ENCODE measurements at places on chromosomes 12 and 14.

GRCh38 chr12:79295572-79295971, 395.2 kb downstream of the PAWR start:
- no peaks in the 10 kb centered on the region for H3K4me1 ChIP-seq
- no peak overlapping the region for H3K27ac ChIP-seq

DNA sequence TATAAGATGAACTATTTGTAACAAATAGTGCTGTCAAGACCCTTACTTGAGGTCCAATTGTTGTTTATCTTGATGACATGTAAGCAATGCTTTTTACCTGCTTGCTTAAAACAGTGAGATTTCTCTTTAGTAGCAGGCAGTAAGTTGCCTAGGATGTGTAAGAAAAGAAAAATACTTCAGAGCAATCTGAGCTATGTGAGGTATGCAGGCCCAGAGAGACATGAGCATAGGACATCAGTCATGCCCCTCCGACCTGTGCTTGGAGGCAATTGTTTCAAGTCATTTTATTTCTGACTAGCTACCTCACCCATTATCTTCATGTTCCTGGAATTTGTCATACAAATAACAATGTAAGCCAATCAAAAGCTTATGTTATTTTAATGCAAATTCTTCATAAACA, 930.6 kb upstream of the FBXO33 start:
- no peak overlapping the region for H3K27ac ChIP-seq
- DNase-seq: no peak
- no peaks in the 10 kb centered on the region for H3K27me3 ChIP-seq

GRCh38 chr14:96925422-96925821, 128.2 kb downstream of the VRK1 start:
- no peaks in the 10 kb centered on the region for H3K27me3 ChIP-seq
- peaks cover 2% of the 10 kb centered on the region for H3K36me3 ChIP-seq
- no peak overlapping the region for H3K27ac ChIP-seq
- H3K4me1 ChIP-seq: no peaks in the 10 kb centered on the region
- H3K4me3 ChIP-seq: no peak overlapping the region
- DNase-seq: no peak

DNA sequence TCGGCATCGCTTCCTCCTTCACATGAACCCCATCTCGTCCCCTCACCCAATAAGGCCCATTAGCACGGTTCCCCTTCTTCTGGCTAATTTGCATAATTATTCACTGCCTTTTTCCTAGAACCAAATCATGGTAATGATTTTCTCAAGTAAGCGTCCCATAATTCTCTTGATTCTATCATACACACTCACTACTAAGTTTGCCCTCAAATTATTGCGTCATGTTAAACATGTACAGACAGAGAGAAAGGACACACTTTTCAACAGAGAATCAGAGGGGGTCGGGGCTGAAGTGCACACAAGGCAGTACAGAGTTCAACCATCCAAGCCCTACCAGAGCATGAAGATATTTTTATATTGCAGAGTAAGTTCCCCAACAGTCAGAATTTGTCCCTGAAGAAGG, 256.6 kb downstream of the FOXN3 start:
- peaks cover 5% of the 10 kb centered on the region for H3K4me1 ChIP-seq
- H3K36me3 ChIP-seq: peaks cover 22% of the 10 kb centered on the region
- no peak overlapping the region for H3K27ac ChIP-seq
- H3K4me3 ChIP-seq: no peak overlapping the region
- H3K27me3 ChIP-seq: no peaks in the 10 kb centered on the region
- DNase-seq: no peak

DNA sequence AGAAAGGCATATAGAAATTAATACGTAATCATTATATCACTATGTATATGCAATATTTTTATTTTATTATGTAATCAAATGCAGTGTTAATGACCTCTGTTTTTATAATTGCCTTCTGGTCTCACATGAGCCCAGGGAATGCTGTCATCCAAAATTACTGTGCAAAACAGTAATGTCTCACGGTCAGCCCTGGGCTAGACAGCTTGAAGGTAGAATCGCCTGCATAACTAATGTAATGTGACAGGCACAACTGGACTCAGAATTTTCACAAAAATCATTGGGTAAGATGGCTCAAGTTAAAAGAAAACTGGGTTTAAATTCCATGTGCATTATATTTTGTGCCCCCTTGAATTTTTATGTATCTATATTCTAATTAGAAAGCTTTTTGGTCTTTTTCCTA, 293.3 kb downstream of the PPFIA2 start:
- no peaks in the 10 kb centered on the region for H3K27me3 ChIP-seq
- DNase-seq: no peak
- no peaks in the 10 kb centered on the region for H3K36me3 ChIP-seq
- no peak overlapping the region for H3K4me3 ChIP-seq
- no peaks in the 10 kb centered on the region for H3K4me1 ChIP-seq

DNA sequence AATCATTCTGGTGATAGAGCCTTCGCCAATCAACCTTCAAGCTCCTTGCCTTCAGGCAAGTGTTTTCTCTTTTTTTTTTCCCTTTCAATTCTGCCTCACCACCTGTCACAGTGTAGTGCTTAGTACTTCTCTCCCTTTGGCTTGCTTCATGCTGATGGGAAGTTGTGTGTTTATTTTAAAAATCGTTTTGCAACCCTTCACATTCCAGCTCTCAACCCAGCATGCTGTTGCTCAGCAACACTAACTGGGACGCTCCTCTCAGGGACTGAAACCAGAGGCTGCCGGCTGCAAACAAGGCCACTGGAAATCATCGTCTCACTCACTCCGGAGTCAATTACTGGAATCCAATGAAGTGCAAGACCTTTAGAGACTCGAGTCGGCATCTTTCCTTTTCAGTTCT, 342.7 kb downstream of the PRKD1 start:
- no peak for DNase-seq
- no peaks in the 10 kb centered on the region for H3K27me3 ChIP-seq
- no peak overlapping the region for H3K27ac ChIP-seq
- H3K36me3 ChIP-seq: no peaks in the 10 kb centered on the region

GRCh38 chr12:81759190-81760051, at the start of gene PPFIA2:
Gene PPFIA2, minus strand, starts transcription at chr12:81759350.
- no peak within 1 kb of the TSS for H3K27ac ChIP-seq
- peaks cover 14% of the 10 kb centered on the region for H3K4me1 ChIP-seq
- peak within 1 kb of the TSS; percentile 64 for H3K4me3 ChIP-seq
- H3K36me3 ChIP-seq: no peaks in the 10 kb centered on the region

GRCh38 chr14:24705840-24706239, 71.8 kb upstream of the GZMB start:
- no peak for DNase-seq
- no peak overlapping the region for H3K27ac ChIP-seq
- no peak overlapping the region for H3K4me3 ChIP-seq
- H3K36me3 ChIP-seq: no peaks in the 10 kb centered on the region
- peaks cover 4% of the 10 kb centered on the region for H3K27me3 ChIP-seq

DNA sequence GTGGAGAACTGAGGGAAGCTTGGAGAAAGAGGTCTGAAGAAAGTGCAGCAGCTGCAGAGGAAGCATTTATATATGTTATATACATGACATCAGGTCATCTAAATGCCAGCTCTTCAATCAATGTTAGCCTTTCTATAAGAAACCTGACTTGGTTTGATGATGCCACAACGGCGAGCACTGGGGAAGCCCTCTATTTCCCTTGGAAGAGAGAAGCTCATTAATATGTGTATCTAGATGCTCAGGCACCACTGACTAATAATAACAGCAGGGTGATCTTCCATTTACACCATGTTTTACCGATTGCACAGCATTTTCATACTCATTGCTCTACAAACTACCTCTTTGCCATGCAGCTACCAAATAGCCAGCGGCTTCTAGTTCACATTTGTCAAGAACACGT, 811 bp downstream of the ACYP1 start:
- no peaks in the 10 kb centered on the region for H3K27me3 ChIP-seq
- H3K4me3 ChIP-seq: peak overlapping the region; percentile 99
- DNase-seq: peak; percentile 25
- peaks cover 22% of the 10 kb centered on the region for H3K36me3 ChIP-seq
- H3K4me1 ChIP-seq: peaks cover 37% of the 10 kb centered on the region
- peak overlapping the region; percentile 95 for H3K27ac ChIP-seq

DNA sequence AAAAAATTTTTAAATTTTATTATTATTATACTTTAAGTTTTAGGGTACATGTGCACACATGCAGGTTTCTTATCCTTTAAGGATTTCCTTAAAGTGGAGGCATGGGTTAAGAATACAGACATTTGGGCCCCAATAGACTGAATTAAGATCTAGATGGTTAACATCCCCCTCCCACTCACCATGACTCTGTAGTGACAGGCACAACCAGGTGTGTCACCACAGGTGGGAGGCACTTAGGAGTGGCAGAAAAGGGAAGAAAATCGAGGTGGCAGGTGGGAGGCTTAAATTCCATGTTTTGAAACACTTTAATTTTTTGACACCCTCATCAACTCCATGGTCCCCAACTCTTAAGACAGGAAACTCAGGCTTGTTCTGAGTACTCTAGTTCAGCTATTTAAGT, 37.6 kb upstream of the GRIP1 start:
- no peaks in the 10 kb centered on the region for H3K36me3 ChIP-seq
- H3K4me1 ChIP-seq: peaks cover 11% of the 10 kb centered on the region
- H3K4me3 ChIP-seq: no peak overlapping the region
- no peaks in the 10 kb centered on the region for H3K27me3 ChIP-seq
- DNase-seq: peak; percentile 10
- no peak overlapping the region for H3K27ac ChIP-seq

DNA sequence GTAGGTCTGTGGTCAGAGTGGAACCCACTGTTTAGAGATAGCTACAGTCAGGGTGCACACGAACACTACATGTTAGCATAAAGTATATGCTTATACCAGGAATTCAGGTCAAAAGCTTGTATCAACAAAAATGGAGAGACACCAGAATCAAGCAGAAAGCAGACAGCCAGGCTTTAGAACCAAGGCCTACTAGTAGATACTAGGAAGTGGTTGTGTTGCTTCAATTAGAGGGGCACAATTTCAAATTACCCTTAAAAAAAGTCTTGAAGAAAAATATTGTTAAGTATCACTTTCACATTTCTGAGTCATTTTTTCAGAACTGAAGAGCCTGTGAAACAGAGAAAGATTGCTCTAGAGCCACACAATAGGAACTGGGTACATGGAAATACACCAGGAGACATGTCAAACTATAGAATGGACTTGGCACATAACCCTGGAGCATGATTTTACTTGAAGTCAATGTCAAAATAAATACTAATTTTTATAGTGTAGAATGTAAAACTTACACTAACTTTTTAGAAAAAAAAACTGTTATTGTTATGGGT, 41.6 kb downstream of the LRRC9 start:
- no peaks in the 10 kb centered on the region for H3K36me3 ChIP-seq
- H3K4me3 ChIP-seq: no peak overlapping the region

- no peak for DNase-seq
- H3K27ac ChIP-seq: peak overlapping the region; percentile 23
- no peak overlapping the region for H3K4me3 ChIP-seq
Measured at GRCh38 chr12:121560392-121561008, 20.3 kb downstream of the KDM2B start.

GRCh38 chr14:64089920-64090319, 204.3 kb downstream of the ESR2 start:
- H3K27me3 ChIP-seq: no peaks in the 10 kb centered on the region
- H3K4me3 ChIP-seq: no peak overlapping the region
- H3K4me1 ChIP-seq: no peaks in the 10 kb centered on the region

- no peak for DNase-seq
- no peak overlapping the region for H3K27ac ChIP-seq
- peaks cover 4% of the 10 kb centered on the region for H3K36me3 ChIP-seq
- peaks cover 7% of the 10 kb centered on the region for H3K4me1 ChIP-seq
- H3K4me3 ChIP-seq: no peak overlapping the region
- H3K27me3 ChIP-seq: no peaks in the 10 kb centered on the region
Measured at GRCh38 chr12:89731089-89731488, 22.5 kb upstream of the ATP2B1 start.

DNA sequence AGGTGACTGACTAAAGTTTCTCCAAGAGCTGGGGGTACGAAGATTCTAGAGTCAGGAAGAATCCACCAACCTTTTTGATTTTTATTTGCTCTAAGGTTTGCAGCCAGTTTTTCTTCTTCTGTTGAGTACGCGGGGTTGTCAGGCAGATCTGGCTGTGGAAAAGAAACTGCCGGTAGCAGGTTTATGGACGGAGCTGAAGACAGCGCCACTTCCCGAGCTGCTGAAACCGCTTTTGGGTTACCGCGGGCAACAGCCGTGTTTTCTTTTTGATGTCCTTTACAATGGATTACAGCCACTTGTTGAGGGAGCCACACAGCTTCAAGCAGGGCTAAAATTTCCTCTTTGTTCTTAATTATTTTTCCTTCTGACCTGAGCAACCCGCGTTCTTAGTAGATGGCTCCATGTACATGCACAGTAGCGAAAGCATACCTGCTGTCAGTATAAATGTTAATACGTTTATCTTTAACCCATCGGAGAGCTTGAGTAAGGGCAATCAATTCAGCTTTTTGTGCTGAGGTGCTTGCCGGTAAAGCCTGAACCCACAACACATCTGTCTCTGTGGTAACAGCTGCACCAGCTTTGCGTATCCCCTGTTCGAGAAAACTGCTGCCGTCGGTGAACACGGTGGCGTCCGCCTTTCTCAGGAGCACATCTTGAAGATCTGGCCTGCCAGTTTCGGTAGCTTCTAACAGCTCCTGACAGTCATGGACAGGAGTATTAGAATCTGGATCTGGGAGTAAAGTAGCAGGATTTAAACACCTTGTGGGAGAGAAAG, 674.3 kb downstream of the TMEM121 start:
- H3K36me3 ChIP-seq: no peaks in the 10 kb centered on the region
- peak overlapping the region; percentile 43 for H3K4me3 ChIP-seq
- peaks cover 47% of the 10 kb centered on the region for H3K27me3 ChIP-seq
- peak; percentile 42 for DNase-seq
- H3K4me1 ChIP-seq: peaks cover 11% of the 10 kb centered on the region
- no peak overlapping the region for H3K27ac ChIP-seq

DNA sequence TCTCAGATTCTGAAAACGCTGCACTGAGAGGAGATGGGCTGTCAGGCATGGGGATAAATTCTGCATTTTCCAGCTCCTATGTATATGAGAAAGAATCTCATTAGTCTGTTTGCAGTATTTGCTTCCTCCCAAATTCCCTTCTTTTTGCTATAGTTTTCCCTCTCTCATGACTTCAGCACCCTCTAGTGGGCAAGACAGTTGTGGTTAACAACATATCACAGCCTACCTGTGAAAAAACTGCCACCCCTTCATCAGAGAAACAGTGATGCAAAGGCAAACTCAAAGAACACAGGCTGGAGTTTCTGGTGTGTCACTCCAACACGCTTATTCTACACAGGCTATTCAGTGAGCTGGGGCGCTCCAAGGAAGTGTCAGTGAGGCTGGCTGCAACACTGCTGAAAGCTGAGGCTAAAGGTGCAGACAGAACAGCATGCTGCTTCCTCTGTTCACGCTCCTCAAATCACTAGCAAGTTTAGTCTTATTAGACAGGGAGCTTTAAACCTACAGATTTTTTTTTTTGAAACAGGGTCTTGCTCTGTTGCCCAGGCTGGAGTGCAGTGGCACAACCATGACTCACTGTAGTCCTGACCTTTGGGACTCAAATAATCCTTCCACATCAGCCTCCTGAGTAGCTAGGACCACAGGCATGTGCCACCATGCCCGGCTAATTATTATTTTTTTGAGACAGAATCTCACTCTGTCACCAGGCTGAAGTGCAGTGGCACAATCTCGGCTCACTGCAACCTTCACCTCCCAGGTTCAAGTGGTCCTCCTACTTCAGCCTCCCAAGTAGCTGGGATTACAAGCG, 19.3 kb downstream of the ZC2HC1C start:
- no peaks in the 10 kb centered on the region for H3K27me3 ChIP-seq
- no peak overlapping the region for H3K27ac ChIP-seq
- peaks cover 16% of the 10 kb centered on the region for H3K36me3 ChIP-seq
- peak; percentile 23 for DNase-seq
- H3K4me3 ChIP-seq: no peak overlapping the region
- no peaks in the 10 kb centered on the region for H3K4me1 ChIP-seq

Measured in activated CD4-positive, alpha-beta memory T cell treated with anti-CD3 and anti-CD28 coated beads for 36 hours (primary cell).